ENCODE measurements at places on chromosomes 3 and 15. TPM values are rescaled to one million over a fixed set of nuclear protein-coding genes. Genes with fewer than 3 reads are reported as not detected.

ADAMTS9 gene
- polyA plus RNA-seq = not detected

SLC30A4 gene
- 16.8 TPM for polyA plus RNA-seq

FBXW12 gene
- not detected for polyA plus RNA-seq

MELTF gene
- polyA plus RNA-seq = not detected

MESP2 gene
- polyA plus RNA-seq = not detected

PRSS50 gene
- not detected for polyA plus RNA-seq

GOLGA8J gene
- polyA plus RNA-seq = not detected

NCBP2 gene
- polyA plus RNA-seq = 59.4 TPM

PTX3 gene
- not detected for polyA plus RNA-seq

TATDN2 gene
- 10.4 TPM for polyA plus RNA-seq

CYP1A1 gene
- polyA plus RNA-seq = not detected

GOLGA6L7 gene
- not detected for polyA plus RNA-seq

IGF1R gene
- polyA plus RNA-seq = 5.5 TPM

RLBP1 gene
- polyA plus RNA-seq = not detected

KLF15 gene
- not detected for polyA plus RNA-seq

ABI3BP gene
- 0.08 TPM for polyA plus RNA-seq

ISL2 gene
- polyA plus RNA-seq = not detected

STRIT1 gene
- not detected for polyA plus RNA-seq

ANKDD1A gene
- polyA plus RNA-seq = 1.3 TPM

FRMD4B gene
- not detected for polyA plus RNA-seq

CHRM5 gene
- polyA plus RNA-seq = not detected

Measured in naive B cell (primary cell).